ENCODE measurements at places on chromosomes 13 and 19.

GRCh38 chr19:54462655-54463530 lies 685 bp downstream of the LENG9 start:
- peak; percentile 74 for DNase-seq

- DNase-seq, result no peak
Measured at GRCh38 chr13:45105895-45106294, 14.4 kb upstream of the GTF2F2 start.

DNA sequence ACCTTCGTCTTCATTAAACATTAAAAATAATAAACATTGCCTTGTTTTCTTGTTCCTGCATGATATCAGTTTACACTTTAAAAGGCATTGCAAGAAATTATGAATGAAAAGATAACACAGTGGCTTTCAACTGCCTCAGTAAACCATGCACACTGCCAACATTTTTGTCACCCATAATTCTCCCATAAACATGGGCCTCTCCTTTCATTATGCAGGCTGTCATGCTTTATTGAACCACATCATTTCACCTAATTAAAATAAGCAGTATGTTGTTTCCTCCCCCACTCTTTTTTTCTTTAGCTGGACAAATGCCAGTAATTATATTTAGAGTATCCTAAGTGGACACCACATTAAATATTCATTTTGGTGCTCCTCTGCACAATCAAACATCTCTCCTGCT lies 1566.5 kb upstream of the SLC10A2 start:
- no peak for DNase-seq

DNA sequence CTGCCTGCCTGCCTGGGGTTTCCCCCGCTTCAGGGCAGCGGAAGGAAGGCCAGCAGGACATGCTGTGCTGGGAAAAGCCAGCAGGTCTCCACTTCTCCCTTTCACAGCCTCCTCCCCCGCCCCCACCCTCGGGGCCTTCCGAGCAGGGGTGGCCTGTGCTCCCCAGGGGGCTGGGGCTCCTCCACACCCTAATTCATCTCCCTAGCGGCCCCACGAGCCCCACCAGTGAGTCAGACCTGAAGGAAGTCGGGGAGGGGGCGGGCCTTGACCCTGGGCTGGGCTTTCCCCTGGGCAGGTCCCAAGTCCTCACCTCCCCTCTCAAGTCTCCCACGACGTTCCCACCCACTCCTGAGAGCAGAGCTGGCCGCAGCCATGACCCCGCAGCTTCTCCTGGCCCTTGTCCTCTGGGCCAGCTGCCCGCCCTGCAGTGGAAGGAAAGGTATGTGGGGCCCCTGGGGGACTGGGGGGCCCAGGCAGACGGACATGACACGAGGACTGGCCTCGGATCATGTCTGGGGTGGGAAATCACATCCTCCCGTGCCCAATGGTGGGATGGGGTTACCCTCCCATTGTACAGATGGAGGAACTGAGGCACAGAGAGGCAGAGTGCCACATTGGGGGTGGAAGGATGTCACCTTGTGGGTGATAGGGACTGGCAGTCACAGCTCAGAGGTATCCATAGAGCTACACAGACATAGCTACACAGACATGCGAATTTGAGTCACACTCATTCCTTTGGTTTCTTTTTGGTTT lies at the start of gene EBI3:
Gene EBI3, plus strand, starts transcription at position 345 of the 753 bp plus-strand sequence. Its CDS starts 28 bp downstream, at position 373.
- peak; percentile 82 for DNase-seq

- no peak for DNase-seq
Measured at GRCh38 chr13:36331280-36331679, 14.9 kb downstream of the SPART start.

GRCh38 chr19:32373585-32374295 lies 28.3 kb downstream of the ZNF507 start:
- DNase-seq, result peak; percentile 98

- DNase-seq, result no peak
Measured at GRCh38 chr13:60494296-60494695, 97.3 kb downstream of the TDRD3 start.

DNA sequence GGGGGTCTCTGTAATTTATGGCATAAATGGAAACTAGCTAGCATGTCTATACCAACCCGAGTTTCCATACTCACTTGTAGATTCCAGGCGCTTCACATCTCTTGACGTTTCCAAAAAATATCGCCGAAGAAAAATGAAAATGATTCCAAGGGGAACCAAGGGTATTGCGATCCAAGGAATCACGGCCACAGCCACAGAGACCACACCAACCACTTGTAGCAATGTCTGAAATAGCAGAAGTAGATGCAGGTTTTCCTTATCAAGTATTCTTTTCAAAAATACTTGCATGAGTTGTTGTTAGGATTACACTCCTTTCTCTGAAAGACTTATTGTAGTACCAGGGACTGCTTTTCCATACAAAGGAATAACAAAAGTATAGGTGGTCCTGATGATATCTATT lies 218.2 kb downstream of the ABCC4 start:
- no peak for DNase-seq

- no peak for DNase-seq
Measured at GRCh38 chr19:1745589-1746031, 7.7 kb upstream of the ONECUT3 start.

DNA sequence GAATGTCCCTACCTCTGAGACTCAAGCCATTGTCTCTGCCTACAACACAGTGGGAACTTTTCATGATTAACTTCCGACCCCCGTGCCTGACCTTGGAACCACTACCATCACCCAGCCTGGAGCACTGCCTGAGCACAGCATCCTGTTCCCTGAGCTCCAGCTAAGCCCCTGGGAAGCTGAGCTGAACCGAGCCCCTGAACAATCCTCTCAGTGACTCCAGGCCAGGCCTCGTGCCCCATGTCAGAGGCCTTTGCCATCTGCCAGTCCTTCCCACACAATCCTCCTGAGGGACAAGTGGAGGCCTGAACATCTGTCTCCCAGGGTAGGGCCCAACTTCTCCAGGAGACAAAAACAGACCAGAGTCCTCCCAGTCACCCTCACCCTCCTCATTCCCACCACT lies 17.5 kb downstream of the CEACAM3 start:
- DNase-seq, result no peak
